ENCODE measurements at places on chromosomes 4 and X.

- DNase-seq: no peak
These were observed 40.9 kb upstream of the TBC1D19 start for GRCh38 chr4:26542991-26543390.

DNA sequence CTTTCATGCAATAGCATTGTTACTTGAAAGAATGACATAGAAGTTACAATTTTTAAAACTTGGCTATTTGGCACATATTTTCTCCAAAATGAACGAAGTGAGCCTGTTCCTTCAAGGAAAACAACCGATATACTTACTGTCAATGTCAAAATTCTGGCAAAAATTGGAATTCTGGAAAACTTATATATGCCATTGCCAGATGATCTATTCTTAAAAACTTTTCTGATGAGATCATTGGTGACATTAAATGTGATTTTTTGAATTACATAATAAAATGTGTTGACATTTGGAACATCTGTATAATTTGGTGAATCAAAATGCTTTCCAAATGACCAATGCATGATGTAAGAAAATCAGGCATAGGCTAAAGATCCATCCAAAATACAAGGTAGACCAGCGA, 209.0 kb downstream of the SCFD2 start:
- no peak for DNase-seq

- peak; percentile 84 for DNase-seq
These were observed 14.4 kb upstream of the CXCL8 start for GRCh38 chr4:73725985-73726384.

DNA sequence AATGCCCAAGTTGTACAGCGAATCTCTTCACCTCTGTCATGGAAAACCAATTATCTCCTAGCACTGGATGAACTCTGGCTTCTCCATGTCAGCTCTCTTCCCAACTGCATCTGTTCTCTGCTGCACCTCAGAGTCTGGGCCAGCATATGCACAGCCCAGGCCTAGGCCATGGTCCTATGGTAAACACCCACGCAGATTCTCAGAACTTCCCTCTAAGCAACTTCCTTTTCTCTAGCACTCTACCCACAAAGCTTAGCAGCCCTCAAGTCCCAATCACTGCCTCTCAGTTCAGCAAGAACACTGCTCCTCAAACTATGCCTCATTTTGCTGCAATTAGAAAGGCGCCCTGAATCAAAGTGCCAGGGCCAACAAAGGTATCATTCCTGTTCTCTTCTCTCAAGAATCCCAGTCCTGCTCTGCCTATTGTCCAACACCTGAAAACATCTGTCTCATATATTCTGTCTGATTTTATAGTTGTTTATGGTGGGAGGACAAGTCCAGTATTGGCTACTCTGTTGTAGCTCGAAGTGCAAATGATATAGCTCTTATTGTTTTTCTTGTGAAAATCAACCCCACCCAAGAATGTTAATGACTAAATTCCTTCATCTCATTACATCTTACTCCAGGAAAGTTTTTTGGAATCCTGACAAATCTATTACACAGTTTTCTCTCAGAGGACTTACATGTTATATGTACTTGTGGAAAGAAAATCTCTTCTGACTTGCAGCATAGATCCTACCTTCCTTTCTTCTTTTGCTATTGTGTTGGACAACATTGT, 85.4 kb downstream of the DCHS2 start:
- no peak for DNase-seq

- no peak for DNase-seq
These were observed 467.0 kb upstream of the DIPK2B start for GRCh38 chrX:45667666-45668065.

DNA sequence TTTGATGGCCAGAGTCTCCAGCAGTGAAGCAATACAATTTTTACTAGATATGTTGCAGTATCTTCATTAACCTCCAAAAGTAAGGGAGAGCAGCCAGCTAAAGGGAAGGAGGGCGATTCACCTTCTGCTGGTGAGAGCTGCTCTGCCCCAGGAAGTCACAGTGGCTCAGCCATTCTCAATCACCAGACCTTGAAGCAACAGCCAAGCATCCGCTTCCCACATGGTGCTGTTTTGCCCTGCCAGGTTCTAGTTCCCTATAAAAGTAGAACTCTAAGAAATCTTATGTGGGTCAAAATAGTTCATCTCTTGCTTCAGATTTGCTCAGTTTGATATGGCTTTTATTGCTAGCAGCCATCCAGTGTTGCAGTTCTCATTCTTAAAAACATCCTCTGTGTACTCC, 166.8 kb downstream of the STIM2 start:
- no peak for DNase-seq

DNA sequence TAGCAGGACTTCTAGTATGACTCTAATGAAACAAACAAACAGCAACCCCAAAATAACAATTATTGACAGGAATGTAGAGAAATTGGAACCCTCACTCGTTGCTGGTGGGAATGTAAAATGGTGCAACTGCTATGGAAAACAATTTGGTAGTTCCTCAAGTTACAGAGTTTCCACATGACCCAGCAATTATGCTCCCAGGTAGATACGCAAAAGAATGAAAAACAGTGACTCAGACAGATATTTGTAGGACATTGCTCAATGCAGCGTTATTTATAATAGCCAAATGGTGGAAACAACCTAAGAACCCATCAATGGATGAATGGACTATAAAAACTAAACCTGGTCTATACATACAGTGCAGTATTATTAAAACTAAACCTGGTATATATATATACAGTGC, 646.1 kb upstream of the FRG1 start:
- DNase-seq: no peak

DNA sequence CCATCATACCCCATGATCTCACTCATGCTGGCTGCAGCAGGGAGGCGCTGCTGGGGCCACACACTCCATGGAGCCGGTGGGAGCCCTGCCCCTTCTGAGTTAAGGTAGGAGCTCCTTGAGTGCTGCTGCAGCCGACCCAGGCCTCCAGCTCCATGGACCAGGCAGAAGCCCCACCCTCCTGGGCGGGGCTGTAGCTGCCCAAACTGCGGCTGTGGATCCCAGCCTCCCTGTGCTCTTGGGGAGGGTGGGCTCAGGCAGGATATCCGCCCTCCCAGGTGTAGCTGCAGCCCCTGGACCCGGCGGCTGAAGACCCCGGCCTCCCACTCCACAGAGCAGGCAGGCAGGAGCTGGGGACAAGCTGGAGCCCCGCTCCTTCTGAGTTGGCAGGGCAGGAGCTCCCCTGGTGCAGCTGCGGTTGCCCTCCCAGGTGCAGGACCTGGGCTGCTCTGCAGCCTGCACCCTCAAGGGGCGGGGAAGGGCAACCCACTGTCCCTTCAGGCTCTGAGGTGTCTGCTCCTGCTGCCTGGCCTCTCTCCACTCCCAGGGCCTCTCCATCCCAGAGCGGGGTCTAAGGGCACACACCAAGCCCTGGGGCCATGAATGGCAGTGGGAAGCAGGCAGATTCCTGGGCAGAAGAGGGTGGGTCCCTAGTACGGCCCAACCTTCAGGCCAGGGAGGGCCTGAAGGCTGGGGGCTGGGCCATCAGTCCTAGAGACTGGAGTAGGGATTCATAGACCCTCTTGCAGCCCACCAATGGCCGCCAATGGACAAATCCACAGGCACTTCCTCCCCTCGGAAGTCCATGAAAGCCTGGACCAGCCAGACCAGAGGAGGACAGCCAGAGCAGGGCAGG, 466.1 kb downstream of the DTHD1 start:
- no peak for DNase-seq

GRCh38 chrX:39767446-39767845, 330.3 kb downstream of the BCOR start:
- DNase-seq: peak; percentile 13

DNA sequence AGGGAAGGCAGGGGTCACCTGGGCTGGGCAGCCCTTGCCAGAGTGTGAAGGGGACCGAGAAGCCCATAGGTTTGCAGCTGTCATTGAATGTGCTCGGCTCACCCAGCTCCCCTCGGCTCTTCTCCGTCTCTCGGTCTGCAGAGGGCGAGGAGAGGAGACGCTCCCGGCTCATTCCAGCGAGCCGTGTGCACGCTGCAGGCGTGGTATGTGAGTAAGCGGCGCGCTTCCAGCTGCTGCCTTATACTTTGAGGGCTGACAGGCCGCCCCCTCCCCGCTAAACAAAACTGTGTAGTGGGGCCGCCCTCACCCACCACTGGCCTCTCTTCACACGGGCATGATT, 23.0 kb upstream of the BCORL1 start:
- DNase-seq: peak; percentile 52

GRCh38 chr4:128663325-128663724, 146.2 kb upstream of the JADE1 start:
- no peak for DNase-seq

GRCh38 chr4:130563889-130564418, 1468.0 kb downstream of the C4orf33 start:
- DNase-seq: no peak

- no peak for DNase-seq
These were observed 203.7 kb upstream of the NWD2 start for GRCh38 chr4:37040816-37041215.

- DNase-seq: no peak
These were observed 85.5 kb downstream of the TACR3 start for GRCh38 chr4:103634236-103634635.

GRCh38 chr4:1061056-1061700, 49.8 kb downstream of the FGFRL1 start:
- DNase-seq: no peak

GRCh38 chrX:134929808-134930207, 61.0 kb upstream of the SMIM10 start:
- no peak for DNase-seq

DNA sequence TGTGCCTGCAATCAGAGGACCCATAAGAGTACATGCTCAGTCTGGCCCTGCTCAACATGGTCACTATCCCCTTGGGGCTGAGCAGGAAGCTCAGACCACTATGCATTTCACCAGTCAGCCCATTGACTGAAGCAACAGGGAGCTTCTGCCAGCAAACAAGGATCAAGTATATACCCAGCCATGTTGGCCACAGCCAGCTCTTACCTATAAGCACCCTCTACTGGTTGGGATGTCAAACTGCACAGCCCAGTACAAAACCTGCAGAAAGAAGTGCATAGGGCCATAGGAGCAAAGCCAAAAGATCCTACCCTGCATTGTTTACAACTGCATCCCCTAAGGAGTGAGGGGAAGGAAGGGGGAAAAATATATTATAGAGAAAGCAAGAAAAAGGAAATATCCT, 214.4 kb upstream of the CPEB2 start:
- peak; percentile 8 for DNase-seq

DNA sequence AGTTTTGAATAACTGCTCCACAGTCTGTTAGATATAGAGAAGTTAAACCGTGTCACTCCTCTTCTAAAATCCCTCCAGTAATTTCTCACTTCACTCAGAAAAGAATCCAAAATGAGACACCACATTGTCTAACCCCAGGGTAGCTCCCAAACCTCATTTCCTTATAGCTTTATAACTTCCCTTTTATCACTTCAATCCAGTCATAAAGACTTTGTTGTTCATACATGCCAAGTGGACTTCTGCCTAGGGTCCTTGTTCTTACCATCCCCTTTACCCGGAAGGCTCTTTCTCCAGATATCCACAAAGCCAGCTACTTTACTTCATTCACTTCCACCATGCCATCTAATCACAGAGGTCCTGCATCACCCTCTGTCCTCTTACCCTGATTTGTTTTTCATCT, 156.2 kb downstream of the GABRB1 start:
- no peak for DNase-seq

- peak; percentile 76 for DNase-seq
These were observed 28.7 kb downstream of the INPP4B start for GRCh38 chr4:142817442-142817841.

- DNase-seq: no peak
These were observed 2057.3 kb downstream of the ARAP2 start for GRCh38 chr4:34187056-34187455.

GRCh38 chr4:126890383-126890782, 742.4 kb upstream of the INTU start:
- DNase-seq: no peak

GRCh38 chr4:10364194-10364593, 93.0 kb downstream of the ZNF518B start:
- DNase-seq: no peak

DNA sequence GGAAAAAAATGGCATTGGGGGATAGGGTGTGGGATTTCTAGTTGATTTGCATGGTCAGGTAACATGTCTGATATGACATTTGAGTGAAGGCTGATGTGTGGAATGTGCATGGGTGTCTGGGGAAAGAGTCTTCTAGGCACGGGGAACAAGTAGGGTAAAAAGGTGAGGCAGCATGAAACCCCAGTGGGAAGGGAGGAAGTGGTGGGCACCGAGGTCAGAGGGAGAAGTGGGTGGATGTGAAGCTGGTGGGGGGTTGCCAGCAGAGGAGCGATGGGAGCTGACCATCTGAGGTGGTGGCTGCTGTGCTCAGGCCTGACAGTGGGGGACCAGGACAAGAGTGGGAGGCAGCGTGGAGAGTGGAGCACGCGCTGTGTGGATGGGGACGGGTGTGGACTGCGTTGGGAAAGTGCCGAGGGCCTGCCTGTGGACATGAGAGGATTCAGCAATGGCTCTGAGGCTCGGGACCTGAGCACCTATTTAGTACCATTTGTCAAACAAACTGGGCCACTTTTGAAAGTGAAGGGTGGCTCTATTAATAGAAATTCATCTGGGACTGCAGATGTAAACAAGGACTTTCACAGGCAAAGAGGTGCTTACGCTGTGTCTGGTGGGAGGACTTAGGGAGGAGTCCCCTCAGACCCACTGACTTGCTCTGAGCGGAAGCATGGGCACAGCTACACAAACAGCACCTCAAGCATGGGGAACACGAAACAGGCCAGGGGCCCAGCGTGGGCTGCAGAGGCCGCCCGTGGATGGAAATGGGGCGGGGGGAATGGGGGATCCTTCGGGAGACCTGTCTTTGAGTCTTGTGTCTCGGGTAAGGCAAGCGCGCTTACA, 16.7 kb upstream of the S100P start:
- no peak for DNase-seq

- DNase-seq: peak; percentile 19
These were observed 27.4 kb upstream of the PLAC1 start for GRCh38 chrX:134685668-134686067.

- peak; percentile 23 for DNase-seq
These were observed 79.8 kb downstream of the FUNDC1 start for GRCh38 chrX:44462850-44463249.

DNA sequence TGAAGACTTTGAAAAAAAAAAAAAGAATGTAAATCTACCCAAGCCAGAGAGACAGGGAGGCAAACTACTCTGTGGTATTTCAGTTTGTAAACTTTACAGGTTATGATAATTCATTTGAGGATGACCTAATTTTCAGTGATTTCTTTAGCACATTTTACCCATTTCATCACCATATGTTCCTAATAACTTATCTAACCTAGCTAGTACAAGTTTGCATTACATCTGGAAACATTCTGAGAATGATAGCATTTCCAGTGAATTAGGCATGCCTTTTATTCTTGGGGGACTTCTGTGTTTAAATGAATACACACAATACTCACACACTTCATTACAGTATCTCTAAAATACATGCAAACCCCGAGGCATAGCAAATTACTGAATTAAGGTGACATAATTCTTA, 1055.5 kb downstream of the PCDH18 start:
- no peak for DNase-seq

DNA sequence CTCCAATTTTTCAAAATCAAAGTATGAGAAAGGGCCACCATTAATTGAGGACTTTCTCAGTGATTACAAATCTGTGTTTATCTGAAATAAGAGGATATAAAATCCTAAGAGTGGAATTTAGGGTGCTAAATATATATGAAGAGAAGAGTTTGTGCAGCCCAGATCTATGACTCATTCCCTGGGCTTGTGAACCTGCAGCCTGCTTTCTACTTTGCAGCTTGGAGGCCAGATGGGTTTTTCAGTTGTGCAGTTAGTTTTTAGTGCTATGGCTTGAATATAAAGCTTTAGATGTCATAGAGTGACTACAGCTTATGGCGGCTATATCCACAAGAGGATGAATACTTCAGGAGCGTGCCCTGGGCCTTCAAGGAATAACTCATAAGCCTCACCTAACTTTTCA, 1391.1 kb downstream of the FSTL5 start:
- DNase-seq: no peak

- DNase-seq: peak; percentile 48
These were observed 92.3 kb downstream of the PRDM5 start for GRCh38 chr4:120830204-120830603.

Measured in AG20443 (cell line).